Chondrocyte (in vitro differentiated cells): ENCODE measurements at places on chromosomes 11 and 22. TPM values are rescaled to one million over a fixed set of nuclear protein-coding genes. Genes with fewer than 3 reads are reported as not detected.

DNA sequence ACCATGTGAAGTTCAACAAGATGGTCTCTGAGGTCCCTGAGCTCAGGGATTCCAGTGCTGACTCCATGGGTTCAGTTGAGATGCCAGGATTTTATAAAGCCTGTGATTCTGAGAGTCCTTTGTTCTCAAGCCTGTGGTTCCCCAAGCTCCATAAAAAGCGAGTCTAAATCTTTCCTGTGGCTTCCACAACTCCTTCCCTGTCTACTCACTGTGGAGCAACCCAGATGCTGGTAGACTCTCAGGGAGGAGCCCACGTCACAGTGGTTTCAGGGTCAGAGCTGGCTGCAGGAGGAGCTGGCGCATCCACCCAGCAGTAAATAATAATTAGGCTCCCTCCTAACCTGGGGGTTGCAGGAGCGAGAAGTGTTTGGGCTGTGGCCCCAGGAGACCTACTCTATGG is 2.0 kb upstream of the RELT start:
- DNase-seq, result no peak

DNA sequence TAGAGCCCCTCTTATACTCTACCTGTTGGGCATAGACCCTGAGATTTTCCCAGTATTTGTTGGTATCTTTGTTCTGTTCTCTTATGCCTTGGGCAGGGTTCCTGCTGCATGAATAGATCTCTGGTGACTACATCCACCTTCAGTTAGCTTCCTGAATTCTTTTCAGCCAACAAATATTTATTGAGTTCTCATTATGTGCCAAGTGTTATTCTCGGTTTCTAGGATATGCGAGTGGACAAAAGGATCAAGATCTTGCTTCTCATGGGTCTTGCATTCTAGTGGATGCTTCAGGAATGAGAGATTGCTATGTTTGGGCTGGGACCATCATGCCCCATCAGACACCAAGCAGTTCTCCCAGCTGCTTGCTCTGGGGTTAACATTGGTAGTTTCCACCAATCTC is 340.0 kb downstream of the METTL15 start:
- no peak for DNase-seq

DNA sequence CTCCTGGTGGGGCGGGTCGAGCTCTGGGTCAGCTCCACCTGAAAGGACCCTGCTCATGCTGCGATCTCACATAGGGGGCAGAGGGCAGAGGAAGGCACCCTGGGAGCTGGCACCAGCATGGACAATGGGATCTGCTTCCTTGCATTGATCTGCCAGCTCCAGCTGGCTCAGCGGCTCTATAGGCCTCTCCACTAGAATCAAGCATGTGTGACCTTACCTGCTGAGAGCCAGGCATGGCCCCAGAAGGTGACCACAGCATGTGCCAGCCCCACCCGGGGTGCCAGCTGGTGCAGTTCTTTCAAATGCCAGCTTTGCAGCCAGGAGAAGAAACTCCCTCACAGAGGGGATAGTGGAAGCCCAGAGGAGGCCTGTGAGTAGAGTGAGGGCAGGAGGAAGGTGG is 22.0 kb upstream of the KLHL35 start:
- DNase-seq, result no peak

DNA sequence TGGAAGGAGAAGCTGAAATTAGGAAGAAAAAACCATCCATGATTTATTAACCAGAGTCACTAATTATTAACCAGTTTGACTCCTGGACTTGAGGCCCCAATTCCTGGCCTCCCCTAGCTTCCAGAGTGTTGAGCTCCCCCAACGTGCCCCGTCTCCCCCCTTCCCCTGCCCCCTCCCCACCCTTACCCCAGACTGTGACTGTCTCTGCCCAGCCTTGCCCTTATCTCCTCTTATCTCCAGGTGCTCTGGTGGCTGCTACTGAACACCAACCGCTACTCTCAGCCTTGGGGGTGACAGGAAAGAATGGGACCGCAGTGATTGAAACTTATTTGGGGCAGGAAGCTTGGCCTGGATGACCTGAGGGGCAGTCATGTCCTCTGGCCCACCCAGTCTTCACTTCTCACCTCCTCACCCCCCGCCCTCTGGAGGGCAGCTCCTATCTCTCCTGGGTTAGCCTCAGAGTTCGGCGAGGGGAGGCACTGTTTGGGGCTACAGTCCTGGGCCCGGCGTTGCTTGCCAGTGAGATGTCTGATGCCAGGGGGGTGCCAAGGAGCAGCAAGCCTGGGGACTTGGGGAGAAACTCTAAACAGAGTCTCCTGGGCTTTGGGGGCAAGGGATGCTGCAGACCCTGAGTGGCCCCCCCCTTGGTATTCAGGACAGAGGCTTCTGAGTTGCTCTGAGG is 15.5 kb downstream of the NECTIN1 start:
- DNase-seq, result no peak

DNA sequence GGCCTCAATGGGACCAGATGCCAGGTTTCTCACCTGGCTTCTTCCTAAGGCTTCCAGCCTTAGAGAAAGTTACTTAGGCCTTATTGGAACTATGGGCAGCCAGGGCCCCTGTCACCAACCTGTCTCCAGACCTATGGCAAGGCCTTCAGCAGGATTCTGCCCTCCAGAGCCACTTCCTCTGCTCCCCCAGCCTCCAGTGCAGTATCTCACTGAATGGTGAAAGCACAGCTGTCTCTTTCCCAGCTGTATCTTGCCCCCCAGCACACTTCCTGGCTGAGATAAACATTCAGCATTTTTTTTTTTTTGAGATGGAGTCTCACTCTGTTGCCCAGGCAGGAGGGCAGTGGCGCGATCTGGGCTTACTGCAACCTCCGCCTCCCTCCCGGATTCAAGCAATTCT is 1.5 kb downstream of the SLC2A11 start:
- no peak for DNase-seq

DNA sequence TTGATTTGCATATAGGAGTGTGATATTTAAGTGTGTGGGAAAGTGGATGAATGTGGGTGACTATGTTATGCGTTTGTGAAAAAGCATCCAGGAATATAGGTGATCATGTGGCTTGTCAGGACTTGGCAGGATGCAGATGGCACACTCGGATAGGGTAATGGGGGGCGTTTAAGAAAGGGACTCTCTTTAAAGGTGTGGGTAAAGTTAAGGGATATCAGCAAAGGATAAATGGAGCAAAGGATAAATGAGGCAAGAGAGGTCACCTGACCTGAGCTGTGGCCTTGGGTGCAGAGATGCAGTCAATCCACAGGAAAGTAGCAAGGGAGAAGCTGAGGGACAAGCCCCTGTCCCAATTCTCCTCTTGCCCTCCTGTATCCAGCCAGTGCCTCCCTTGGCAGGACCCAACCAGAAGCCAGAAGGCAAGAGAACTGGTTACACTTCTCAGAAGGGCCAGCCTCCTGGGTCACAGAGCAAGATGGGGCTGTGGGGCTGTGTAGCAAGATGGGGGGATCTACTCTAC is 47.5 kb upstream of the GRAMD1B start:
- no peak for DNase-seq

GRCh38 chr11:115191761-115192160 is 312.5 kb downstream of the CADM1 start:
- no peak for DNase-seq

GRCh38 chr11:35210876-35211546 is 72.0 kb downstream of the CD44 start:
- DNase-seq, result no peak

DNA sequence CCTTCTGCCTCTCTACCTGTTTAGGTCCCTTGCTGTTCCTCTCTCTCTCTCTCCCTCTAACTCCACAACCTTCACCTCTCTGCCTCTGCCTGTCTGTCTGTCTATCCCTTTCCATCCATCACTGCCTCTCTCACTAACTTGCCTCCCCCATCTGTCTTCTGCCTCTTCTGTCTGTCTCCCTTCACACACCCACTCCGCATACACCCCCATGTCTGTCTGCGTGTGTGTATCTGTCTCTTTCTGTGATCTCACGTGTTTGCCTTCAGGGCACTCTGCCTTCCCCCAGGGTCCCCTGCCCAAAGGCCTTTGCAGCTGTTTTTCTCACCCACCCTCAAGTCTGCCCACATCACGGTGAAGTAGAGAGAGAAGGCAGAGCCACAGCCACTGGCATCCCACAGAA is 7.9 kb downstream of the RTN4RL2 start:
- DNase-seq, result no peak

- DNase-seq, result no peak
These were observed 314.3 kb downstream of the BRD1 start for GRCh38 chr22:49513358-49513851.

DNA sequence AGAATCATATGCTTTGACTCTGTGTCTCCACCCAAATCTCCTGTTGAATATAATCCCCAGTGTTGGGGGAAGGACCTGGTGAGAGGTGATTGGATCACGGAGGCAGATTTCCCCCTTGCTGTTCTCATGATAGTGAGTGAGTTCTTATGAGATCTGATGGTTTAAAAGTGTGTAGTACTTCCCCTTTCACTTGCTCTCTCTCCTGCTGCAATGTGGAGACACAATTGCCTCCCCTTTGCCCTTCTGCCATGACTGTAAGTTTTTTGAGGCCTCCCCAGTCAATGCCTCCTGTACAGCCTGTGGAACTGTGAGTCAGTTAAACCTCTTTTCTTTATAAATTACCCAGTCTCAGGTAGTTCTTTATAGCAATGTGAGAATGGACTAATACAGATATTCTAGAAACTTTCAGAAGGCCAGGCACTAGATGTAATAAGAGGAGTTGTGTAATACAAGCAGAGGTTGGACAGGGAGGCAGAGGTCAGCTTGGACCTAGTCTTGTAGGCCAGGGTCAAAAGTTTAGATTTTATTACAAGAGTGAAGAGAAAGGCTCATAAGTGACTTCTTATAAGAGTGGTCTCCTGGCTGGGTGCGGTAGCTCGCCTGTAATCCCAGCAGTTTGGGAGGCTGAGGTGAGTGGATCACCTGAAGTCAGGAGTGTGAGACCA is 9.3 kb upstream of the SERPING1 start:
- no peak for DNase-seq

- no peak for DNase-seq
These were observed 124.0 kb downstream of the ETS1 start for GRCh38 chr11:128463371-128463829.

DNA sequence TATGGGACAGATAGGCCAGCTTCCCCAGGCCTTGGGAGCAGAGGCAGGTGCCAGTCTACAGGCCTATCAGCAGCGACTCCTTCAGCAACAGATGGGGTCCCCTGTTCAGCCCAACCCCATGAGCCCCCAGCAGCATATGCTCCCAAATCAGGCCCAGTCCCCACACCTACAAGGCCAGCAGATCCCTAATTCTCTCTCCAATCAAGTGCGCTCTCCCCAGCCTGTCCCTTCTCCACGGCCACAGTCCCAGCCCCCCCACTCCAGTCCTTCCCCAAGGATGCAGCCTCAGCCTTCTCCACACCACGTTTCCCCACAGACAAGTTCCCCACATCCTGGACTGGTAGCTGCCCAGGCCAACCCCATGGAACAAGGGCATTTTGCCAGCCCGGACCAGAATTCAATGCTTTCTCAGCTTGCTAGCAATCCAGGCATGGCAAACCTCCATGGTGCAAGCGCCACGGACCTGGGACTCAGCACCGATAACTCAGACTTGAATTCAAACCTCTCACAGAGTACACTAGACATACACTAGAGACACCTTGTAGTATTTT is 26.6 kb upstream of the L3MBTL2 start:
- no peak for DNase-seq

DNA sequence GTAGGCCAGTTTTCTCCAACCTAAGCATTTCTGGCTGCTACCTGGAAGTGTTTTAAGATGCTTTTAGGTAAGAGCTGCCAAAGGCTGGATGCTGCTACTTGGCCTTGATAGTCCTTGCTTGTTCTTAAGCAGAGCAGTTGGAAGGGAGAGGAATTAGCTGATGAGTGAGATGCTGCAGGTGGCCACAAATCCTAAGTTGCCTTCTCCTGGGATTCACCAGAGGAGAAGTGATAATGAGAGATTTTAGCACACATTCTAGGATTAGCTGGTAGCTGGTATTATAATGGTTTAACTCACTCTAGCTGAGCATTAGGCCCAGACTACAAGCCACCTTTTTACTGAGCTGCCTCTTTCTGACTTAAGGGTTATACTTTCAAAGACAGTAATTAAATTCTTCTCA is 442.9 kb upstream of the RAG2 start:
- no peak for DNase-seq

- DNase-seq, result no peak
These were observed 23.4 kb downstream of the PANX1 start for GRCh38 chr11:94151903-94152677.

- DNase-seq, result no peak
These were observed 1.2 kb downstream of the USP2 start for GRCh38 chr11:119380160-119380826.

DNA sequence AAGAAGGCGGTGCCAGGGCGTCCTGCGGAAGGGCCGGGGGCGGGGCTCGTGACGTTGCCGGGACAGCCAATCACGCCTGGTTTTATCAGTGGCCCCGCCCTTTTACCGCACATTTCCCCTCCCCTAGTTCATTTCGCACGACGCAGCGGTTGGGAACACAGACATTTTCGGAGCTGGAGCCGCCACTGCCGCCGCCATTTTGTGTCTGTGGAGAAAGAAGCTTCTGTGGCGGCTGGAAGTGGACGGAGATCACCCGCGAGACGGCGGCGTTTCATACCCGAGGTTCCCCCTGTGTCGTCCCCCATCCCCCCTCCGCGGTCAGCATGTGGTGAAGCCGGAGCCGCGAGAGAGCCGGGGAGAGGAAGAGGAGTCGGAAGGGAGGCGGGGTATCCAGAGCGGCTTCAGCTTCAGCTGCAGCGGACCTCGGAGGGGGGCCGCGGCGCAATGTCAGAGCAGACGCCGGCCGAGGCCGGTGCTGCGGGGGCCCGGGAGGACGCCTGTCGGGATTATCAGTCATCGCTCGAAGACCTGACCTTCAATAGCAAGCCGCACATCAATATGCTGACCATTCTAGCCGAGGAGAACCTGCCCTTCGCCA is at the start of gene PCF11:
Gene PCF11 (plus strand): TSS at position 136 of the 598 bp plus-strand sequence. CDS start 309 bp downstream, at position 445.
- DNase-seq, result no peak

DNA sequence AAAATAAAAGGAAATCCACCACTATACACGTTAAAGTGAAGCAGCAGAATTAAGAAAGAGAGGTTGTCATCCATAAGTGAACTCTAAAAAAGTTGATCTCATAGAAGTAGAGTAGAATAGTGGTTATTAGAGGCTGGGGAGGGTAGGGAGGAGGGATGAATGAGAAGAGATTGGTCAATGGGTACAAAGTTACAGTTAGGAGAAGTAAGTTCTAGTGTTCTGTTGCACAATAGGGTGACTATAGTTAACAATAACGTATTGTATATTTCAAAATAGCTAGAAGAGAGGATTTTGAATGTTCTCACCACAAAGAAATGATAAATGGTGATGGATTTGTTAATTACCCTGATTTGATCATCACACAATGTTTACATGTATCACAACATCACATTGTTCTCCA is 72.0 kb downstream of the CD82 start:
- DNase-seq, result no peak

GRCh38 chr22:39175353-39176142 is 23.1 kb upstream of the CBX7 start:
- DNase-seq, result peak; percentile 86

CRYBB2 gene
- total RNA-seq, result not detected in 3 replicates

APOBEC3F gene
- total RNA-seq, result 5.3 to 8.3 TPM (median 6.5 TPM) in 3 replicates

SLC22A24 gene
- total RNA-seq, result not detected in 3 replicates

SCUBE2 gene
- total RNA-seq, result 2.0 to 5.0 TPM (median 4.6 TPM) in 3 replicates

ADM gene
- total RNA-seq, result 33.0 to 53.8 TPM (median 49.2 TPM) in 3 replicates

DERL3 gene
- 1.3 to 4.6 TPM (median 2.0 TPM) in 3 replicates for total RNA-seq

RAG1 gene
- 1.1 to 1.6 TPM (median 1.3 TPM) in 3 replicates for total RNA-seq

EWSR1 gene
- 139 to 205 TPM (median 144 TPM) in 3 replicates for total RNA-seq

OR5P2 gene
- 0.92 TPM in 1 of 3 replicates, not detected in the others for total RNA-seq

TPBGL gene
- total RNA-seq, result 0.24 to 0.82 TPM (median 0.74 TPM) in 3 replicates

UBQLNL gene
- 0.22 to 0.41 TPM (median 0.23 TPM) in 3 replicates for total RNA-seq

RASSF10 gene
- total RNA-seq, result not detected in 3 replicates

LARGE2 gene
- not detected in 3 replicates for total RNA-seq
